ENCODE measurements at places on chromosomes 12 and 14.

- no peak for DNase-seq
Measured at GRCh38 chr12:130706885-130707570, 9.1 kb downstream of the RIMBP2 start.

DNA sequence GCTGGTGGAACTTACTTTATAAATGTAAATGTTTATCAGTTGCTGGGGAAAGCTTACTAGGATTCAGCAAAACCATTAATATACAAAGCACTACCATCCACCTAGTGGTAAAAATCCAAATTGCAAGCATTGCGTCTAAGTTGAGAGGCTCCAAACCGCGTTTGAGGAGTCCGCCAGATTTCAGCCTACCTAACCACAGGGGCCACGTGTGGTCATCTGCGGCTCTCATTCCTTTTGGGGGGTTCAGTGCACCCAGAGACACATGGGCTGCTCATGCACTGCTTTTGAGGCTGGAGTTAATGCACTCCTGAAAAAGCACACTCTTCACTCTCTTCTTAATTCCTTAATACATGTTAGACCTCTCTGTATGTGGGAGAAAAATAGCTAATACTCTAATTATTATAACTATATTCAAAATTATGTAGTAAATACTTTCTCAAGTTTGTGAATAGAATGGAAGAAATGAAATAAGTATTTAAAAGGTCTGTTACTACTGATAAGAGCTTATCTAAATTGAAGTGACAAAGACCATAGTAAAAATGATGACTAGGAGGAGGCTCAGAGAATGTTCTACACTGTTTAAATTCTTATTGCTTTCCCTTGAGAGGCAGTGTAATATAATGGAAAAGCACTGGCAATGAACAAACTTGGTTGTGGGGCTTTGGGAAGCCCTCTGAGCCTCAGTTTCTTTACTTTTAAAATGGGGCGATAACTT is 41.4 kb upstream of the MANSC4 start:
- DNase-seq = no peak

DNA sequence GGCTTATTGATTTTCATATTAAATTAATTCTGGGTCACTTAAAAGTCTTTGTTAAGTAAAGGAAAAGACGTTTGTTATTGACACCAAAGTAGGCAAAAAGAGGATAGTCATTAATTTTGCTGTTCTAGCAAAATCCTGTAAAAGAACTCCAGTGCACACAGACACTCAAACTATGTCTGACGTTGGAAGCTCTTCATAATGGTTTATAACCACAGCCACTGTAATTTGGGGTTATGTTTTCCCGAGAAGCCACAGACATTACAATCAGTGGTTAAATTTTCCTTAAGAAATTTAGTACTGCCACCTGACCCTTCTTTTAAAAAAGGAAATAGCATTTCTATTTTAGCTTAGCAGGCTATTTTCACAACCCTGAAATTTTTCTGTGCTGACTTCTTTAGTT is 267.5 kb downstream of the CCDC91 start:
- DNase-seq = no peak

- no peak for DNase-seq
Measured at GRCh38 chr12:104752016-104752415, 206.1 kb downstream of the SLC41A2 start.

- DNase-seq = no peak
Measured at GRCh38 chr12:18700271-18700670, 37.5 kb downstream of the PLCZ1 start.

GRCh38 chr12:104752881-104753280 is 205.2 kb downstream of the SLC41A2 start:
- no peak for DNase-seq

Data from activated CD4-positive, alpha-beta T cell treated with anti-CD3 and anti-CD28 coated beads, Interleukin-2, amount 50 U/mL, for 1 hour (primary cell).